ENCODE measurements at places on chromosomes 6 and 20.

- no peak for ATAC-seq
Observed at GRCh38 chr20:64256282-64256935, 861 bp downstream of the PCMTD2 start.

DNA sequence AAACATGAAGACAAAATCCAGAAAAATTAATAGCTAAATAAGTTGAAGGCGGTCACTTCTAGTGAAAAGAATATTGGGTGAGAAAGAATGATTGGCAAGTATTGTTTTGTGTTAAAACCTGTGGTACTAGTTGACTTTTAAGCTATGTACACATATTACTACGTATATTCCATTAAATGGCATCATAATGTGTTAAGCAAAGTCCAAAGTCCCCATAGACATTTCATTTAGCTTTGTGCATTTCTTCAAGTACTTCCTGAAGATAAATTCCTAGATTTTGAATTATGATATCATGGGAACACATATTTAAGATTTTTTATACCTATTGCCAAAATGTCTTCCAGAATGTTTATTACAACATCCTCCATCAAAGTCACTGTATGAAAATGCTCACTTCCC lies 272.7 kb upstream of the IRAK1BP1 start:
- ATAC-seq: no peak

DNA sequence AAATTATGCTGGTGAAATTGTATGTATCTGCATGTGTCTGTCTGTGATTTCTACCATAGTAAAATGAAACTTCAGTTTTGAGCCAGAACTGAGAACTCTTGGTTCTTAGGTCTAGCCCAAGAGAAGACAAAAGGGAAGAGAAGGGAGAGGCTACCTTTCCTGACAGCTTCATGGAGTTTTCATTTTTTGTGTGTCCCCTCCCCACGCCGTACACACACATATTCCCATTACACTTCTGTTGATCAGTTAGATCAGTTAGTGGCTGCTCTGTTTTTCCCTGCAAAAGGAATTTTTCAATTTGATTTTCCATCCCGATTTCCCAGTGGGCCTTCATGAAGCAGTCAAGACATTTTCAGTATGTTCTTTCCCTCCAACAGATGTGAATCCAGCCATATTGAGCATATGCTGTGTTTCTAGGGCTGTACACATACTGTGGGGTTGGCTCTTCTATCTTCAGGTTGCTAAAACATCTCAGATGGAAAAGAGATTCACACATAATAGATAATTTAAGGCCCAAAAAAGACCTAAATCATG lies 52.5 kb downstream of the HIVEP1 start:
- no peak for ATAC-seq

DNA sequence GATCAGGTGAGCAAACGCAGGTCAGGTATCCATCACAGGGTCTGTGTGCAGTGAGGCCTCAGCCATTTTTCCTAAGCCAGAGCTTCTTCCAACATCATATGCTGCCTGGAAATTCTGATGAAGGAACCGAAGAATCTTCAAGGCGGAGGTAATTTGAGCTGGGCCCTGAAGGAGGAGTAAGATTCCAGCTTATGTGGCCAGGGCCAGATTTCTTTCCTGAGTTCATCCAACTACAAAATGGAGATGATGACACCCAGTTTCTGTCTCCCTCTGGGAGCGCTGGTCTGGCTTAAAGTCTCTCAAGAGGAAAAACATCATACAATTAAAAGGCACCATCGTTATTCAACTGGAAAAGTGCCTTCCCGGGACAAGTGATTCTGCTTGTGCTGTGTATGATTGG lies 6.9 kb upstream of the MANBAL start:
- ATAC-seq: no peak

- no peak for ATAC-seq
Observed at GRCh38 chr20:60281295-60281694, 323.1 kb downstream of the CDH26 start.

GRCh38 chr6:90537723-90538258 lies 49.1 kb downstream of the MAP3K7 start:
- no peak for ATAC-seq

GRCh38 chr20:3797226-3797545 lies 1.1 kb downstream of the CDC25B start:
- ATAC-seq: no peak

DNA sequence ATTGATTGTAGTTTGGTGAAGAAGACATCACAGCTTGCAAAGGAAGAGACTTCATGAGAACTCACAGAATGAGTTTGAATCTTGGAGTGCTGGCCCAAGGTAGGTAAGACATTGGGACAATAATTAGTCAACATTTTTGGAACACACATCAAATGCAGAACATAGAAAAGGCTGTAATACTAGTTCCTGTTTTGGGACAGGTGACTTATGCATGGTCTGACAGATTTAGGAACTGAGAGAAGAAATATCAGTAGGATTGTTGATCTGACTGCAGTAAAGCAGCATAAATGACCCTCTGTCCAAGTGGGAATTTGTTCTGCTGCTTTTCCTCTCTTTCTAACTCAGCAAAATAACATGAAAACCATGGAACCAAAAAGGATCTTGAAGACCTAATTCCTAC lies 102.3 kb upstream of the MAP3K7 start:
- no peak for ATAC-seq

- ATAC-seq: no peak
Observed at GRCh38 chr20:50694379-50695134, 3.2 kb upstream of the RIPOR3 start.

GRCh38 chr6:41063884-41064285 lies 8.3 kb downstream of the OARD1 start:
- no peak for ATAC-seq

GRCh38 chr6:37024656-37025337 lies 19.3 kb downstream of the FGD2 start:
- ATAC-seq: peak; percentile 87
